ENCODE measurements at places on chromosomes 4 and X.

GRCh38 chr4:158999166-158999682 lies 103.7 kb upstream of the RAPGEF2 start:
- DNase-seq: no peak

DNA sequence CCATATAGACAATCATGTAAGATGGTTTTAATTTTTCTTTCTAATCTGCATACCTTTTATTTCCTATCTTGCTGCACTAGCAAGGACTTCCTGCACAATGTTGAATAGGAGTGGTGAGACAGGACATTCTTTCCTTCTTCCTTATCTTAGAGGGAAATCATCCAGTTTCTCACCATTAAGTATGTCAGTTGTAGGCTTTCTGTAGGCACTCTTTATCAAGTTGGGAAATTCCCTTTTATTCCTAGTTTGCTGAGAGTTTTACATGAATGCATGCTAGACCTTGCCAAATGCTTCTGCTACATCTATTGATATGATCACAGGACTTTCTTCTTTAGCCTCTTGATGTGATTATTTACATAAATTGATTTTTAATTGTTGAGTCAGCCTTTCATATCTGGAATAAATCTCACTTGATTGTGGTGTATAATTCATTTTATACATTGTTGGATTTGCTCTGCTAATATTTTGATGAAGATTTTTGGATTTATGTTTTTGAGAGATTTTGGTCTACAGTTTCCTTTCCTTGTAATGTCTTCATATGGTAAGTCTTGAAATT lies 23.8 kb downstream of the RNF175 start:
- no peak for DNase-seq

DNA sequence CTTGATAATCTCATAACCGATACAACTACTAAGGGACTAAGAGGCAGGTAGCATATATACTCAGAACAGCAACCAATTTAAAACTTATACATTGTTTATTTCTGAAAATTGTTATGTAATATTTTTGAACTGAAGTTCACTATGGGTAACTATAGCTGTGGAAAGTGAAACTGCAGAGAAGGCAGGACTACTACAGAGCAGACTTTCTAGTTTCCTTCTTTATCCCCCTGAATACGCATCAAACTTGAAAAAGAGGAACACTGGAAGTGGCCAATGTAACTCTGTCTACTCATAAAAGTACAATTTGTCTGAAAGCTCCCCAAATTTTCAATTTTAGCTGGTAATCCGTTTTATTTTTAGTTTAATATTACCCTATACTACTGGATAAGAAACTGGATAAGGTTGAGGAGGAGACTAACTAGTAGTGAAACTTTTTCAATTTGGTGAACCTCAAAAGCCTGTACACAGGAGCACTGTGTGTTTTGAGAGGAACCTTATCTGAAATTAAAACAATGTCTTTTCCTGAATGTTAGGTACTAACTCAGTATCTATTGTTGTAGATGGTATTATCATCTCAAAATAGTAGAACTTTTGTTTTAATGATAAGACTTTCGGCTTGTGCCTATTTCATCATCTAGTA lies 225.8 kb downstream of the GABRG1 start:
- DNase-seq: no peak

DNA sequence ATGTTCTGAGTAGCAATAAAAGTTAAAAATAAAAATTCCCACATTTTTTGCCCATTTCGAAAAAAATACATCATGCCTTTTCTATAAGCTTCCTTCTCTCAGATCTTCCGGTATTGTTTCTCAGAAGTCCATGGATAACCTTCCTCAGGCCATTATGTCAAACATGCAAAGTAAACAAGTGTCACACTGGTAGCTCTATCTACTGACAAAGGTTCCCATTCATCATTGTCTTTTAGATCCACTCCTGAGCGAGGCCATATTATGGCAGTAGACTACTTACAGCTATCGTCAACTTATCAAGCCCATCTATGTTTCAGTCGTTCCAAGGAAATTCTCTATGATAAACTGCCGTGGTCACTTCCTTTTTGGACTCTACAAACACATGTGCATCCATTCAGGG lies 1068.2 kb downstream of the GLUD2 start:
- DNase-seq: no peak

DNA sequence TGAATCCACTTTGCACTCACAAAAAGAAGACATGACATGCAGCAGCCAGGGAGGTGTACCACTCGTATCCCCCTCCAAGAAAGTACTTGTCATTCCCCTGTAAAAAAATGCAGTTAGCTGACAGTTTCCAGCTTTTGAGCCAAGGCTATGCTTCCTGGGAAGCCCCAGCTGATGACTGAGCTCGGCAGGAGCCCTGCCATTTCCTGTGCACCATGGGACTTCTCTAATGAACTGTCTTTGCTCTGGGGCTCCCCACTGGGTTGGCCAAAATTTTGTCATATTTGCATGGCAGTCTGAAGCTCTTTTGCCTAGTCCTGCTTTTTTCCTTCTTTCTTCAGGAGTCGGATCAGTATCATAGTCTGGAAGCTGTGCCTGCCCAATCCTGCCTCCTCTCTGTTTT lies 104.5 kb upstream of the MAOA start:
- no peak for DNase-seq

GRCh38 chr4:124631760-124632159 lies 80.8 kb downstream of the ANKRD50 start:
- peak; percentile 99 for DNase-seq
